Hematopoietic multipotent progenitor cell treated with erythropoietin and hydrocortisone succinate and interleukin-3 and kit ligand, for 6 days (in vitro differentiated cells): ENCODE measurements at places on chromosomes 3 and 15.

DNA sequence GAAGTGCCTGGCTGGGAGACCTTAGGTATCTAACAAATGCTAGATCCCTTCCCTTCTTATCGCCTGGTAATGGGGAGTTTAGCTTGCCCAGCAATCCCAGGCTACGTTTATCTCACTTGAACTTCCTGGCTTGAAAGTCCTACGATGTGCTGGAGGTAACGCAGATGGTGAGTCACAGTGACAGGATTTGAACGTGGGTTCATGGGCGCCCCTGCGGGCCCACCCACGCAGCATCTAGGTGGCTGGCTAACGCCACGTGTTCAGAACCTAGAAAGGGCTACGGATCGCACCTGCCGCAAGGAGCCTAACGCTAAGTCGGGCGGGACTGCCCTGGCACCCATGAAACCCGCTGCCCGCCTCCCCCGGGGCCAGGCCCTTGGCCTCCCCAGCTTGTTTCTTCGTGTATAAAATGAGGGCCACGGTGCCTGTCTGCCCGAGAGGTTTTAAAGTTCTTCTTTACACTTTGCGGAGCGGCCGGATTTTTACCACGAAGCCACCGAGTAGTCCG is 600 bp upstream of the USP3 start:
- DNase-seq, result peak; percentile 79

DNA sequence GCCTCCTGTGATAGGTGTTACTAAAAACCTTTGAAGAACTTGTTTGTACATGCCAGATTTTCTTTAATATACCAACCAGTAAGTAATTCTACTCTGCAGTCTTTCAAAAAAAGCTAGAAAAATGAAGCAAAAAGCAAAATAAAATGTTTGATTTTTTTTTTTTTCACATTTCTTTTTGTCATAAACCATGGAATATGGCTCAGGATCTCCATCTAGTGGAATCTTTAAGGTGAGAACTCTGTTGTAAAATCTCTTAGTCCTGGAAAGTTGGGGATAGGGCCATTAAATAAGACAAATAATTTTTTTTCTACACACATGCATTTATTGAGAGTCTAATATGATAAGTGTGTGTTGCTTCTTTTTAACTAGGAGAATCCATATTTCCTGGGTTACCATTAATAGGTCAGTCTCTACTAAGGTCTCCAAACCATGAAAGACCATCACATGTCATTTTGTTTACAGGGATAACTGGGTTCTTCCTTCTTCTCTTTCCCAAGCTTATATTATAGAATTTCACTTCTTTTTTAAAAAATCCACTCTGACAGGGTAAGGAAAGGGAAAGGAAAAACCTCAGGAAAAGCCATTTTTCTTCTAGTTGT is 84.6 kb downstream of the SLC9A9 start:
- peak; percentile 37 for DNase-seq

DNA sequence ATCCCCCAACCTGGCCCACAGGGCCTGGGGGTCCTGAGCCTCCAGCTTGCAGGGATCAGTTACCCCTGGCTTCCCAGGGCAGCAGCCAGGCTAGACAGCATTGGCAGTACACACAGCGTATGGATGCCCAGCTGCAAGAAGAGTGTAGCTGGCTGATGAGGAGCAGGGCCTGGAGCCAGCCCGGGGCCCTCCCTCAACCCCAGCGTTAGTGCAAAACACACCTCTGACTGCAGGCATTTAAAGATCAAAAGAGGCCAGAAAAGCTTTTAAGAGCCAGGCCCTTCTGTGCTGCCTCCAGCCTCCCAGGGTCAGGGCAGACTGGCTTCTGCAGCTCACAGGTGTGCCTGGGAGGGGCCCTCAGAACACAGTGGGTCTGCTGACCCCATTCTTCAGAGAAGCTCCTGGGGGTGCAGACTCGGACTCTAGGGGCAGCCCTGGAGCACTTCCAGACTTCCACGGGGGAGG is 110.6 kb downstream of the ETFA start:
- no peak for DNase-seq

DNA sequence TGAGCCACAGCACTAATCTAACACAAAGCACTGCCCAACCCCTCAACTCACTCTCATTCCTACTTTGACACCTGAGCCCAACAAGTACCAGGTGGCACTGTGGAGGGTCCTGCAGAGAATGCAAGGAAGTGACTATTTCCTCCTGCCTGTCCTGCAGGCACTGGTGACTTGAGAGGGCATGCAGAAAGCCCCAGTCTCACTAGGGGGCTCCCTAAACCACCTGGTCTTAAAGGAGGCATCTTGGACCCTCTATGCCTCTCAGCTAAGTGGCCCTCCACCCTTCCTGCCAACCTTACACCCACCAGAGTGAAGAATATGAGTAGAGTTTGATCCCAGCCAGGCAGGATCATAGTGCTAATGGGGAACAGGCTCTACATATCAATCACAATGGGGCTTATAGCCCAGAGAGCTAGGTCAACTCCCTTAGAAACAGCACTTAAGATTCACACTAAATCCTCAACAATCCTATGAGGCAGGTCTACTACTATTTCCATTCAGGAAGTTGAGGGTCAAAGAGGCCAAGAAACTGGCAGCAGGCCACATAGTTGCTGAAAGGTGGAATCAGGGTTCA is 15.2 kb downstream of the TRAIP start:
- peak; percentile 68 for DNase-seq
